NCI-H1694 (cell line): ENCODE measurements at places on chromosomes 6 and 20.

DNA sequence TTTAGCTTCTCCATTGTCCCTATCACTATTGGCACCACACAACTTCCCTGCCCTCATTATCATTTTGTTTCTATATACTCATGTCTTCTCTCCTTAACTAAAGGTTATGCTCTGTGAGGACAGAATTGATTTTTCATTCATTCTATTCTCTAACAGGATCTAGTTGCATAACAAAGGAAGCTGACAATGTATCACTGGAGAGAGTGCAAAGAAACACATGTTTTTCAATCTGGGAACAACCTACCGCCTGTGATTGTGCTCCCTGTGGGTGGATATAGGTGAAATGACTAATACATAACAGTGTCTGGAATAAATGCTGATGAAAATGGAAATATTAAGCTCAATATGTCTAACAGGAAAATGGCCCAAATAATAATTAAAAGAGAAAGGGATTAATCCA is 56.6 kb downstream of the COL12A1 start:
- DNase-seq, result no peak

GRCh38 chr6:166603043-166603690 is 16.7 kb upstream of the RAMACL start:
- DNase-seq, result no peak

DNA sequence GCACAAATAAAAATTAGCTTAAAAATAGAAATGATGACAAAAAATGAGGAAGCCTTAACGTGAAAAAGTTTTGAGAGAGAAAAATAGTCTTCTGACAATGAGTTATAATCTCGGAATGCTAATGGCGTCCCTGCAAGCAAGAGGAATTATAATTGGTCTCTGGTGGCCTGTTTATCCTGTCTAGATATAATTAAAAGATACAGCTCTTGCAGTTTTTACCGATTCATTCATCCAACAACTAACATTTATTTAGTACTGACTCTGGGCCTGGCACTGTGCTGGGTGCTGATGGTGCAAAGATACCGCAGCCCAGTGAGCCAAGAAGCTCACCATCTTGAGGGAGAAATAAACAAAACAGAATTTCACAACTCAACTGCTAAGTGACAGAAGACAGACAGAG is 31.6 kb upstream of the ANKRD60 start:
- no peak for DNase-seq

- DNase-seq, result no peak
These were observed 61.7 kb upstream of the SHLD1 start for GRCh38 chr20:5688431-5688972.

GRCh38 chr6:74087899-74088298 is 391.9 kb downstream of the CD109 start:
- DNase-seq, result no peak

DNA sequence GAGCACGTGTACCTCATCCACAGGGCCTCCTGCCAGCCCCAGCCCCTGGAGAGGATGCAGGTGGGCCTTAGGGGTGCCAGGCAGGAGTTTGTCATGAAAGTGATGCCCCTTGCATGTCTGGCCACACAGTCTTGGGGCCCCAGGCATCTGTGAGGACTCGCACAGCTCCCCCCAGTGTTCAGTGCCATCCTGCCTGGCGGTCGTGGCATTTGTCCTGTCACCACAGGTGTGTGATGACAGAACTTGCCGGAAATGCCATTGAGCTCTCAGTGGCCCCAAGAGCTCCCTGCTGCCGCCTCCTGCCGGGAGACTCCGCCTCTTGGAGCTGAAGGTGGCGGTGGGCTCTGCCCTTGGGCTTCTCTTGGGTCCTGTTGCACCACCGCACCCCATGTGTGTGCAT is 30.6 kb upstream of the ADRM1 start:
- DNase-seq, result no peak

GRCh38 chr6:35015996-35016395 is 125.1 kb downstream of the TCP11 start:
- DNase-seq, result no peak

- no peak for DNase-seq
These were observed 62.4 kb downstream of the TMEM242 start for GRCh38 chr6:157260735-157261410.

DNA sequence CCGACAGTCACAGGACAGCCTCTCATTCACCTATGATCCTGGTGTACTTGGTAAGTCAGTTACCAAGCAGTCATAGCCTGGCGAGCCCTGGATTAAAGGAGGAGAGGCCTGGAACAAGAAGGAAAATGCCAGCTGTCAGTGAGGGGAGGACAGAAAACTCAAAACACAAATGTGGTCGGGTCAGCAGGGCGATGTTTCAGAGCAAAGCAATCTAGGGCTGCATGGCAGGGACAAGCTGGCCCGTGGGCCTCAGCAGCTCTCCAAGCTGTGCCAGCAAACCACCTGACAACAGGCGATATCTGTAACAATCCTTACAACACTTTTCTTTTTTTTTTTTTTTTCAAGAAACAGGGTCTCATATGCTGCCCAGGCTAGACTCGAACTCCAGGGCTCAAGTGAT is 40.3 kb downstream of the MGME1 start:
- no peak for DNase-seq

DNA sequence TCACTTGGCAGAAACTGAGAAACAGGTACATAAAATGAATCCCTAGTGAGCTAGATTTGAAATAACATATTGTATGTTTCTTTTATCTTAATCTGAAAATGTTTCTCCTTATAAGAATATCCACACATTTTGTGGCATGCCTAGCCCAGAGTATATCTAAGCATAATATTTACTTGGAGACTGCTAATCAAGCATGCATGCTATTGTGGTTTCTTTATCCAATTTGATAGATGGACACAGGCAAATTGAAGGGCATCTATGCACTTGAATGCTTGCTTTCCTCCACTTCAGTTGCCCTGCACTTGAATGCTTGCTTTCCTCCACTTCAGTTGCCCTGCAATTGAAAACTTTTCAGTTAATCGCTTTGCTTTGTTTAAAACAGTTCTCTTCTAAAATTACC is 729.8 kb downstream of the TBC1D32 start:
- DNase-seq, result no peak

DNA sequence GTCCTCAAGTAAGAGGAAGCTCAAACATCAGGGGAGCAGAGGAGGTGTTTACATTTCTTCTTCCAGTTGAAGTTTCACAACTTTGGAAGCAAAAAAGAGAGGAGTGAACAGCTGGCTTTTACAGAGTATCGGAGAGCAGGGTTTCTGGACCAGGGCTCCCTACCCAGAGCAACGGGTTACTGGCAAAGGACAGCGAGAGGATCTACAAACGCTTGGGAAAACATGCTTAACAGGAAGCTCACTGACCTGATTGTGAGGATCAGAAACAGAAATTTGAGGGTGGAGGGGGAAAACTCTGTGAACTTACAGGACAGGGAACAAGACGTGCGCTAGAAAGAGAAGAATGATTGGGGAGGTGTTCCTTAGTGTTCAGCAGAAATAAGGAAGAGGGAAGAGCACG is 85.7 kb upstream of the TAB2 start:
- DNase-seq, result no peak

- DNase-seq, result no peak
These were observed 10.7 kb upstream of the SLC17A4 start for GRCh38 chr6:25743868-25744267.

GRCh38 chr6:116888732-116889360 is 11.8 kb downstream of the RFX6 start:
- no peak for DNase-seq

GRCh38 chr6:119174879-119175817 is 96.7 kb upstream of the FAM184A start:
- no peak for DNase-seq

DNA sequence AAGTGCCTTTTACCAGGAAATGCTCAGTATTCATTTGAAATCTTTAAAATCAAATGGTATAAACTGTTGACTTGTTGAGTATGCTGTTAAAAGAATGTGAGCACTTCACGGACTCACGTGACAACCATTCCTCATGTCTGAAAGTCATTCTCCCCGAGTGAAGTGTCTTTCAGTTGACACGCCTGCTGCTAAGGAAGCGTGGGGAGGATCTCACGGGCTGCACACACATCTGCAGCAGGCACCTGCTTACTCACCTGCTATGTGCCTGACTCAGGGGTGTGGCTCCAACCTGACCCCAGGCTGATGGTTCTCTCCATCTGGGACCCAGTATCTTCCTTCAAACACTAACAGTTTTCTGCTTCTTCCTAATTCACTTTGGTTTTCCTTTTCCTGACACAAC is 32.7 kb downstream of the WDR27 start:
- DNase-seq, result no peak

DNA sequence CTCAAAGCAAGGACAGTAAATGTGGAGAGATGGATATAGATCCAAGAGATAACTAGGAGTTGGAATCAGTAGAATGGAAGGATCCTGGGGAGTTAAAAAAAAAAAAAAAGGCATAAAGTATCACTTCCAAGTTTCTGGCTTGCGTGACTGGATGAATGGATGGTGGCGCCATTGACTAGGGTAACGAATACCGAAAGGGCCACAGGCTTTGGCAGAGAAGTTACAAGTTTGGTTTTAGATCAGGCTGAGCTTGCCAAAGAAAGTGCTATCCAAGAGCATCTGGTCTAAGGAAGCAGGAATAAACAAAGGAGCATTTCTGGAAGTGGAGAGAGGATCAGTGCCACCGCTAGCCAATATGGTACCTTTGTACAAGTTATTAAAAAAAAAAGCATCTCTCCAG is 17.5 kb downstream of the L3MBTL1 start:
- no peak for DNase-seq

DNA sequence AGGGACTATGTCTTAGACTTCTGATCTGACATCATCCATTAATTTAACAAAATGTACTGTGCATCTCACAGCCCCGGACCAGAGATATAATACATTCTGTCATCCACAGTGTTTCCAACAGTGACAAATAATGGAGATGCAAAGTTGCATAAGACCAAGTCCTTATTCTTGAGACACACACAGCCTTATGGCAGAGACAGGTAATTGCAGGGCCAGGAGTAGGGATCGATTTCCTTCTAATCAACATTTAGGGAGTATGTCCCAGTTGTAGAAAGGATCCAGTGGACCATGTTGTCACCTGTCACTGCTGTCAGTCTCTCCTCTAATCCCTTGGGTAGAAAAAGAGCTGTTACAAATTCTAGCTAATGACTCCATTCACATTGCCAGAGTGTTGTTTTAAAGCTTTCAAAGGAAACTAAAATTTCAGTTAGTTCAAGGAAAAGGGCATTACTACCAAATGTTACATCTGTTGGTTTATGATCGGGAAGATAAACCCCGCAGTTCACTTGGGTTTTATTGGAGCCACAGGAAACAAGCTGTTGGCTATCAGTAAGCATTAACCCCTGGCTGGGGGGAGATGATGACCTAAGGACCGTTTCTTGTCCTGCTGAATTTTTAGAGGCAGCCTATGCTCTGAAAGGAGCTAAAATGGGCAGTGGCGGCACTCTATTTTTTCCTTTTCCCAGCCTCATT is 111.4 kb upstream of the ATXN1 start:
- no peak for DNase-seq

DNA sequence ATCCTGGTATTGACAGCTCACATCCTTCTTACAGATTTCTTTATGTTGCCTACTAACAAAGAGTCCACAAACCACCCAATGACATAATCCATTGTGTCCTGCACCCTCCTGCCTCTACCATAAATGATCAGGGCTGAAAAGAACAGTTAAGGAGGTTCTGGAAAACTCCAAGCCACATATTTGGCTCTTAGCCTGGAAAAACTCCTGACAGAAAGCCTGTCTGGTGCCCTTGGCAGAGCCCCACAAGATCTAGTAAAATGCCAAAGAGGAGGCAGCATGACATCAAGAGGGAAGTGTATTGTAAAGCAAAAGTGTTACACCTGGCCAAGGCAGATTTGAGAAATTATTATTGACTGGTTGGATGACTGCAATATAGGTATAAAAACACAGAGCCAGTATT is 126.4 kb upstream of the VGLL2 start:
- DNase-seq, result no peak

GRCh38 chr20:62959998-62960436 is 7.5 kb downstream of the SLC17A9 start:
- DNase-seq, result no peak

GRCh38 chr6:129342796-129343195 is 367.2 kb downstream of the ARHGAP18 start:
- no peak for DNase-seq

DNA sequence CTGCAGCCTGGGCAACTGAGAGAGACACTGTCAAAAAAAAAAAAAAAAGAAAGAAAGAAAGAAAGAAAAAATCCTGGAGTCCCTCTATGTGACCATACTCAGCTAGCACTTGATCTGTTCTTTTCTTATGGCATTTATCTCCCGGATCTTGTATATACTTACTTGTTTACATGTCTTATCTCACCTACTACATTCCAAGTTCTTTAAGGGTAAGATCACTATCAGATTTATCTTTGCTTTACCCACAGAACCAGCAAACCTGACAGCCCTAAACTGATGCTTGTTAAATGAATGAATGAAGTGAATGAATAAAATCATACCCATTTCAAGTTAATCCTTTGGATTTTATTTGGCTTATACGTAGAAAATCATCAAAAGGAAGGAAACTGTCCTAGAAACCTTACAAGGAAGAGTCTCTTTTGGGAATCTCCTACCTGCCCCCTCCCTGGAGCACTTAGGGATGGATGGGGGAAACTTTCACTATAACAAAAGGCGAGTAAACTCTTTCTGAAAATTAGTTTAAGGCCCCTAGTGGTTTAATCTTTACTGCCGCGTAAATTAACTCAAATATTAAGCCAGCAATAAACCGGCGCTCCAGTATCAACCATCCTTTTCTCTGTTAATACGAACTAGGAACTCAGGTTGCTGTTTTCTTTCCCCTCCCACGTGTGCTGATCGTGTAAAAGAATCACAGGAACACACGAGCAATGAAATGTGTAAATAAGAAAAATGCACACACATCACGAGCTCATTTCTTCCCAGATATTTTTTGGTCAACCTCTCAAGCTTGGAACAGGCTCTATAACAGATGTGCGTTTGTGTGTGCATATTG is 1.3 kb upstream of the UTRN start:
- no peak for DNase-seq

DNA sequence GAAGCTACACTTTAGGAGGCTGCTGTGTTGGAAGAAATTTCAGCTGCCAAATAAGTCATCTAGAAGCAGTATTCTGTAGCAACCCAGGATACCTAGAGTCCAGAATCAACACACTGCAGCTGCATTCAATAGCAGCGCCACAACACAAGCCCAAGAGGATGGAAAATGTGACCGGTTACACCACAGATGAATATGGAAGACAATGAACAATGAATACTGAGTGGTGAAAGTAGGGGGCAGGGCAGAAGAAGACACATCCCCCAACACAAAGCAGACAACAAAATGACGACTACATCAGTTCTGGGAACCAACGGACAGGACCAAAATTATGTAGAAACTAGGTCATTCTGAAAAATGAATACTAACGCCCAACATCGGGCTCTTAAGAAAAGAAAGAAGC is 38.2 kb downstream of the KIF6 start:
- DNase-seq, result no peak

DNA sequence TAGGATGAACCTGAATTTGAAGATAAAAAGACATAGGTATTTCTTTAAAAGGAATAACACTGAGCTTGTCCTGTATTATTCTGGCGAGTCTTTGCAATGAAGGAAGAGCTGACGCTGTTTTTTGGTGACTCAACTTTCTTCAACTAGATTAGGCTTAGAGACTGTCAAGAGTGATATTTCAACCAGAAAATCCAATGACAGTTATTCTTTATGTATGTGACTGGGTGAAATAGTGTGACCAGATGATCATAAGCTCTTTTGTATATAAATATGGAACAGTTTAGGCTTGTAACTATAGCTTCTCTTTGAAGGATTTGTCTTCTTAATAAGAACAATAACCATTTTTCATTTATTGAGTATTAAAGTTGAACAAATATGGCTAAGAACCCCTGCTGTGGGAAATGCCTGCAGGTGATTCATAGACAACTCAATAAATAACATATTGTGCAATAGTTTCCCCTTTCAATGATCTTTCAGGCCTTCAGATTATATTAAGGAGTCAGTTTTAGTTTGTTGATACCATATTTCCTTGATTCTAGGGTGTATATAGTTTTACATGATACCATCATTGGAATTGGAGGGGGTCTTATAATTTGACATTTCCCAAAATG is 265.6 kb upstream of the JAG1 start:
- no peak for DNase-seq
